ENCODE measurements at places on chromosomes 7 and 10. TPM values are rescaled to one million over a fixed set of nuclear protein-coding genes. Genes with fewer than 3 reads are reported as not detected.

The DPYSL4 gene
- total RNA-seq = 7.6 TPM

The OR2A12 gene
- total RNA-seq = not detected

The NKX1-2 gene
- not detected for total RNA-seq

The FLNC gene
- 417 TPM for total RNA-seq

The CCDC172 gene
- not detected for total RNA-seq

The PRKCQ gene
- under 0.01 TPM for total RNA-seq

The TMEM130 gene
- 0.38 TPM for total RNA-seq

The LRRD1 gene
- total RNA-seq = under 0.01 TPM

The CFAP70 gene
- 0.38 TPM for total RNA-seq

The CLDN3 gene
- not detected for total RNA-seq

The RTKN2 gene
- 1.1 TPM for total RNA-seq

The TYW1 gene
- 15.8 TPM for total RNA-seq

The CFTR gene
- under 0.01 TPM for total RNA-seq

The ARHGEF35 gene
- 1.5 TPM for total RNA-seq

The CALCR gene
- total RNA-seq = not detected

The PDE6C gene
- not detected for total RNA-seq

The SCIN gene
- 0.56 TPM for total RNA-seq

The AIFM2 gene
- total RNA-seq = 6.8 TPM

The ACTR3C gene
- 0.19 TPM for total RNA-seq

The FFAR4 gene
- total RNA-seq = not detected

The PRKAR2B gene
- 1.3 TPM for total RNA-seq

The JMJD1C gene
- total RNA-seq = 46.8 TPM

The C10orf105 gene
- not detected for total RNA-seq

The WBP1L gene
- total RNA-seq = 65.1 TPM

The SLC13A1 gene
- not detected for total RNA-seq

The GIMAP1 gene
- total RNA-seq = not detected

The ABCB4 gene
- 0.28 TPM for total RNA-seq

Measured in regular cardiac myocyte (primary cell).